ENCODE measurements at places on chromosomes 13 and 19.
A peak's percentile ranks its signal among the peaks of the same experiment; 100 is the strongest.

DNA sequence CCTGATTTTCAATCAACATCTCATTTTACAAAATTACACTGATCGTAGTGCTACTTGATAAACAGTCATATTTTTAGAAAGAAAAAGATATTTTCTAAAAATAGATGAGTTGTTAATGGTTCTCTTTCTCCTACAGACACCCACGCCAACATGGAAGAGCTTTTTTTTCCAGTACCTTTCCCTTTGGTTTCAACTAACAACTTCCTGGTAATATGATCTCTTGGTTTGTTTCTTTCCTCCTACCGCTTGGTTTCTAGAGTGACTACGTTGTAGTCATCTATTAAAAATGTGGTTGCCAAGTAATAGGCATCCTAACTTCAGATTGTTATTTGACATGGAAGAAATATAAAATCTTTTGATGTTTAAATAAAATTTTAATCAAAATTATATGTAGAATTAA lies 189.0 kb downstream of the LACC1 start:
- no peak for DNase-seq

GRCh38 chr13:100542826-100543156 lies 45.8 kb downstream of the GGACT start:
- DNase-seq = no peak

DNA sequence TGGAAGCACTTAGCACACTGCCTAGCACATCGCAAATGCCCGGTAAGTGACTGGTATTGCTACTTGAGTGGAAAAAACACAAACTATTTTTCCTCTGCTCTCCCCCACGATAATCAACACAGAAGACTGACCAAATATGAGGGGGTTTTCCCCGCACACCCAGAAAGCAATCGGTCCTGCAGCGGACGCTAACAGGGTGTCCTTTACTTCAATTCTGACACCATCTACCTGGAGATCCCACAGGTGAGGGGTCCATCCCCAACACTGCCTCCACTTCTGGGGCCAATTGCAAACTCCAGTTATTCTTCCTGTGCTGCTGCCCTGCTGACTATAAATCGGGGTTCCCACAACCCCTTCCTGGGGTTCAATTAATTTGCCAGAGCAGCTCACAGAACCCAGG lies 26.2 kb upstream of the PLEKHF1 start:
- DNase-seq = no peak

DNA sequence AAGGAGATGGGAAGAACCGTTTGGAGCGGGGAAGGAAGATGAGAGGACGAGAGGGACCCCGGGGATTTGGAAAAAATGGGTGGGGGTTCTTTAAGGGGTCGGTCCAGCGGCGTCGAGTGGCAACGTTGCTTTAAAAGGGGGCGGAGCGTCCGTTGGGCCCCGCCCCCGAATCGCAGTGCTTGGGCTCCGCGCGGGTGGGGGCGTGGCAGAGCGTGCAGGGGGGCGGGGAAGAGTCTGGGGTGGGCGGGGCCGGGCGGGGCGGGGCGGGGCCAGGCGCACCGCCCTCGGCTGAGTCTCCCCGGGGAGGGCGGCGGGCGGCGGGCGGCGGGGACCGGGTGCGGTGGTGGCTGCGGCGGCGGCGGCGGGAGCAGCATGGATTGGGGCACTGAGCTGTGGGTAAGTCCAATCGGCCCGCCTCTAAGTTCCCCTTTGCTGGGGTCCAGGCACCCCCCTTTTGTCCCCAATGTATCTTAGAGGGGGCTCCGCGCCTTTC lies at the start of gene TRIP10:
Gene TRIP10, plus strand, starts transcription at position 291 of the 493 bp plus-strand sequence. Its CDS starts 82 bp downstream, at position 373.
- DNase-seq = peak; percentile 93

- DNase-seq = no peak
These were observed 16.2 kb upstream of the ANGPTL8 start for GRCh38 chr19:11223200-11223599.

DNA sequence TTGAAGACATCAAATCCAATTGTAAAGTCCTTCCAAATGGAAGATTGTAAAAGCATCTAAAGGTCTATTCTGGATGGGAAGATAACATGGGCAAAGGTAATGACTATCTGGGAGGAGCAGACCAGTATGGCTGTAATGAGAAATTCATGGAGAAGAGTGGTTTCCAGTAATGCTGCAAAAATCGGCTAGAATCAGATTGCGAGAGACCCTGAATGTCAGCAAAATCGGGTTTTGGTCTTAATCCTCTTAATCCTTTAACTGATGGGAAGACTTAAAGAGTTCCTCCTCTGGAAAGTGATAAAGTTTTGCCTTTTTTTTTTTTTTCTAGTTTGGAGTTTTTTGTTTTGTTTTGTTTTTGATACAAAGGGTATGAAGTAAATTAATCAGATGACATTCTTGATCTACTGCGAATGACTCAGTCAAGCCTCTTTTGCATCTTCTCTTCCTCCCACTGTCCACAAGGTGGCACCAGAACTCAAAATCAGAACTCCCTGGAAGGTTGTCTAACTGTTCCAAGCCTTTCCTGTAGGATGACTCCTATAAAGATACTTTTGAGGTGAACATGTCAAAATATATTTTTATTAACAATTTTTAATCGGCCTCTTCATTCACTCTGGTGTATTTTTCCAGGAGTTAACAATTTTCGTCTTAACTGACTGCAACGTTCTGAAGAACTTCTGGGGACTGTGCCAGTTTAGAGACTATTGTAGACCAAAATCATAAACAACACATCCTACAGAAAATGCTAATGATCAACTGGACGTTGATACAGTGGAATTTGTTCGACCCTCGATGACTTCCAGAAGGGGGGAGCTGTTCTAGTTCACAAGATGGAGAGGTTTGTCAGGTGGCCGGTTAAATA lies 213.3 kb upstream of the MIR17HG start:
- DNase-seq = peak; percentile 57

DNA sequence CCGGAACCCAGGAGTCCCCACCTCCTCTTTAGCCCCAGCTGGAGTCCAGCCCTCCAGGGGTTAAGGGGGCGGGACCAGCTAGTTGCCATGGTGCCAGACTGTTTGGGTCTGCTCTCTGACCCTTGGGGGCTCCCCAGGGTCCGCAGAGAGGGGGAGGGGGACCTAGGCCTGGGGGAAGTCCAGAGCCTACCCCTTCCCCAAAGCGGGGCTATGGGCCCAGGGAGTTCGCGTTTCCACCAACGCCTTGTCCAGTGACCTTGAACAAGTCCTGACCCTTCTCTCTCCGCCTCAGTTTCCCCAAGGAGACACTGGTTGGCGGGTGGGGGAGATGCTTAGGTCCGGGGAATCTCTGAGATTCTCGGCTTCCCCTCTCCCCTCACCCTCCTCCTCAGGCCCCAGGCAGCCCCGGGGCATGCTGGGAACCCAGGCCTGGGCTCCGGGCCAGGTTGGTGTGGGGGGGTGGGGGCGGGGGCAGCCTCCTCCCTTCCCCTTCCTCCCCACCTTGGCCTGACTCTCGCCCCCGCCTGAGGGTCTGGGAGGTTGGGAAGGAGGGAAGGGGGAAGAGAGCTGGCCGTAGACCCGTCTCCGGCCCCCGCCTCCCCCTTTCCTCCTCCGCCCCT lies 2.6 kb upstream of the SPACA6 start:
- peak; percentile 65 for DNase-seq

DNA sequence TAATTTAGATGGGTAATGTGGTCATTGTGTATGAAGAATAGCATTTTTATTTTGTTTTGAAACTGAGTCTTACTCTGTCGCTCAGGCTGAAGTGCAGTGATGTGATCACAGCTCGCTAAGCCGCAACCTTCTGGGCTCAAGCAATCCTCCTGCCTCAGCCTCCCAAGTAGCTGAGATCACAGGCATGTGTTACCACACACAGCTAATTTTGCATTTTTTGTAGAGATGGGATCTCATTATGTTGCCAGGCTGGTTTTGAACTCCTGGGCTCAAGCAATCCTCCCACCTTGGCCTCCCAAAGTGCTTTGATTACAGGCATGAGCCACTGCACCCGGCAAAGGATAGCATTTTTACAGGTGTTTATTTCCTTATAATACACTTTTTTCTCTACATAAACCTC lies 36.6 kb downstream of the SERTM1 start:
- DNase-seq = no peak

DNA sequence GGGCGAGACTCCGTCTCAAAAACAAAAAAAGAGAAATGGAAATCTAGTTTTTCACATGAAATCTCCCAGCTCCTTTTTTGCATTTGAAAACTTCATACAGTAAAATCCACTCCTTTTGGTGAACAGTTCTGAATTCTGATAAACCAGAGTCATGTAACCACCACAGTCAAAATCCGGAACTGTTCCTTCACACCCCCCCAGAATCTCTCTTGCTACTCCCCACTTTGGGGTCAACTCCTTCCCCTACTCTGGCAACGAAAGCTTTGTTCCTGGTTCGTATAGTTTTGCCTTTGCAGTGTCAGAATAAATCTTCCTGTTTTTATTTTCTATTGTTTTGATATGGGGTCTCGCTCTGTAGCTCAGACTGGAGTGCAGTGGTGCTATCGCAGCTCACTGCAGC lies 23.7 kb downstream of the RCN3 start:
- DNase-seq = no peak

GRCh38 chr13:51776179-51776578 lies 27.8 kb downstream of the DHRS12 start:
- no peak for DNase-seq

- peak; percentile 89 for DNase-seq
These were observed 2.1 kb downstream of the MAST1 start for GRCh38 chr19:12840091-12841079.

DNA sequence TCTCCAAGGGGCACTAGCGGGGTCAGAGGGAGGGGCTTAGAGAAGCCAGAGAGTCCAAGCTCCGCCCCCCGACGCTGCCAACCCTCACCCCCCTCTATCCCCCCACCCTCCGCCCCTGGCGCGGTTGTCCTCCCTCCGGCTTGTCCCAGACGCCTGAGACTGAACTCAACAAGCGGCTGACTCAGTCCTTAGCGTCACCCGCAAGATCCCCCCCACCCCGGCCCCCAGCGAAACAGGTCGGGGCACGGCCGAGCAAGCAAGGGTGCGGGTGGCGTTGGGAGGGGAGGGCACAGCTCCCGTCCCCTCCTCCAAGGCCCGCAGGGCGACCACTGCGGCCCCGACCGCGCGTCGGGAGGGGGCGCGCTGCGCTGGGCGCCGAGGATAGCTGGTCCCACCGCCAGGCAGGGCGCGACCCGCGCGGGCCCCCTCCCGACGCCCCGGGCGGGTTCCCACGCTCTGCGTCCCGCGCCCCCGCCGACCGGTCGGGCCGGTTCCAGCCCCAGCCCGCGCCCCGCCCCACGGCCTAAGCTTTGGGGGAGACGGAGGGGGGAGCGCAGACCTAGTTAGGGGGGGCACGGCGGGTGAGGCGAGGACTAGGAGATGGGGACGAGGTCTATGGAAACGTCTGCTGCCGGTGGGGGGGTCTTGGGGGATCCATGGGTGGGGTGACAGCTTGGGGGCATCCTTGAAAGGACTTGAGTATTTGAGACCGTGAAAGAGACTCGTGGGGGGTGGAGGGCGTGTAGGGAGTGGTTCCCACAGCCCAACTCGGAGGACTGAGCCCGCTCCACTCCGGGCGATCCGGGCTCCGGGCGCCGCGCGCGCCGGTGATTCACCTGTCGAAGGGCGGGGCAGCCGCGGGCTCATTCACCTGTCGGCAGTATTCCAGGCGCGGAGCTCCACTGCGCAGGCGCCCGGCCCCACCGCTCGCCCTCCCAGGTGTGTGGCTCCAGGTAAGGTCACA lies 5.1 kb downstream of the NOTCH3 start:
- DNase-seq = peak; percentile 92

Measured in mucosa of descending colon (tissue), 3 donors.